Nephron progenitor cell (in vitro differentiated cells): ENCODE measurements at places on chromosomes 2 and 18.

DNA sequence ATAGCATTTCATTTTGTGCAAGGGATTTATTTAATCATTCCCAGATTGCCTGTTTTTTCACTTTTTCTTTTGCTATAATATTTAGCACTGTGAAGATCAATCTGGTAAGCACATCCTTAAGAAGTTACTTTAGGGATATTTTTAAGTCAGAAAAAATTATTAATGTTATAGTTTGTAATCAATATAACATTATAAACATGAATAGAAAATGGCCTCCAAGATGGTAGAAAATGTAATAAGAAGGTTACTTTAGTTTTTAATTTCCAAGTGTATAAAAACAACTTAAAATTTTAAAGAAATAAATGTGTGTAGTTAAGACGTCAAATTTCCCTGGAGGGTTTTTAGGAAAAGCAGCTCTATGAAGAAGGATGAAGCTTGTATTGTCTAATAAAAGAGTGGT is 81.9 kb upstream of the SERPINE2 start:
- no peak for DNase-seq

DNA sequence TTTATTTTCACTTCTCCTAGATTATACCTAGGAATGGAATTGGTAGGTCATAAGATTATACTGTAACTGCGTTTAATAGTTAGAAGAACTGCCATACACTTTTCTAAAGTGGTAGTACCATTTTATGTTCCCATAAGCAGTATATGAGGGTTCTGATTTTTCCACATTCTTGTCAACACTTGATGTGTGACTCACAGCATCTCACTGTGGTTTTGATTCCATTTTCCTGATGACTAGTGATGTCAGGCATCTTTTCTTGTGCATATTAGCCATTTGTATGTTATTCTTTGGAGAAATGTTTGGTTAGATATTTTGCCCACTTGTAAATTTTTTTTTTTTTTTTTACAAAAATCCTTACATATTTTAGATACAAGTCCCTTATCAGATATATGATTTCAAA is 2.3 kb downstream of the DCAF17 start:
- DNase-seq = no peak

GRCh38 chr2:95015261-95015912 is 10.1 kb upstream of the MAL start:
- no peak for DNase-seq

- DNase-seq = no peak
These were observed 102.2 kb upstream of the FZD5 start for GRCh38 chr2:207871911-207872310.

GRCh38 chr2:241156971-241157441 is 6.7 kb downstream of the PPP1R7 start:
- DNase-seq = no peak
